KG1 (cell line): ENCODE measurements at places on chromosomes 3 and 15.

DNA sequence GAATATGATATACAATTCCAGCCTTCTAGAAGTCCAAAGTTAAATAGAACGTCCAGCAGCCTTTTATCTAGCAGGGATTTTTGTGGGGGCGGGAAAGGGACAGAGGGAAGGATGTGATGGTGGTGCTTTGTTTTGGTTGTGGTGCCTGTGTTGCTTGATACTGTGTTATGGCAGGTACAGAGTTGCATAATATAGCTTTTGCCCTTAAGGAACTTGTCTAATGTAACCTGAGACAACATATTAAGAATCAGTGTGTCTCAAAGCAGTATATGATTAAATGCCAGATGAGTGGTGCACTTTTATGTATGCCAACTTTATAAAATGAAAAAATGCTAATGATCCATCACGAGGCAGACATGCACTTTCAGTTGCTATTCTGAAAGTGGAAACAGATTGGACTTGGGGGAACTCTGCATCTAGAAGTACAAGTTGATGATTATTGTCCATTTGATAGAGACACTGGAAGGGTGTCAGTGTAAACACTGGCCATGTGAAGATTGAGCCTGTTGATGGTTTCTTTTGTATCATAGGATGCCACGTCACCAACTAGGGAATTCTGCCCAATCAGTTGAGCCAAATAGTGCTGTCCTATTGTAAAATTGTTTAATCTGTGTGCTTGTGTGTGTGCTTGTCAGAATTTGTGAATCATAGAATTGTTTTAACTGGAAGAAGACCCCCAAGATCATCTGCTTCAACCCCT is 23.0 kb downstream of the NEO1 start:
- DNase-seq, result no peak

DNA sequence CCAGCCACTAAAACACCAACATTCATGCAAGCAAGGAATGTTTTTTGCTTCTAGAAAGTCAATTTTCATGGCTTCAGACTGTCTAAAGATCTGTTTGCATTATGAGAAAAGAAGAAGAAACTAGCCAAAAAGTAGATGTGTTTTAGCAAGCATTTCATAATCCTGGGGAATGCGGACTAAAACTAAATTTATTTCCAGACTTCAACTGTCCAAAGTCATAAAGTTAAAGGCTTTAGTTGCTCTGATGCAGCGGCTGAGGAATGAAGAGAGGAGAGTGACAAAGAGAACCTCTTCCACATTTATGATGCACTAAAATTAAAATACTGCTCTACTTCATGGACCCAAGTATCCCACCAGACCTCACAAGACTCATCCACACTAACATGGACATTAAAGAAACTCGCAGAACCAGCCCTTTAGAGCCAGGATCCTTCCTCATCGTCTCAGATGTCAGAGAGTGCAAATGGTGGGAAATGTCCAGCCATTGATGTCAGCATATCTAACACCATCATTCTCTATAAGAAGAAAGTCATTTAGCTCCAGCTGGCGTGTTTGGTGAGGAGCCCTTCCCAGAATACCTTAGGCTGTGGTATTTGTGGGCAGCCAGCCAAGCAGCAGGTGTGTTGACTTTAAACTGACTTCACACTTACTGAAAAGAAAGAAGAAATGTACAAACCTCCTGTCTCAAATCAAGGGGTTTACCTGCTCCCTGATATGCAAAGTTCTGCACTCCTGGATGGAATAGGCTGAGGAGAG is 17.4 kb downstream of the FYCO1 start:
- DNase-seq, result no peak

DNA sequence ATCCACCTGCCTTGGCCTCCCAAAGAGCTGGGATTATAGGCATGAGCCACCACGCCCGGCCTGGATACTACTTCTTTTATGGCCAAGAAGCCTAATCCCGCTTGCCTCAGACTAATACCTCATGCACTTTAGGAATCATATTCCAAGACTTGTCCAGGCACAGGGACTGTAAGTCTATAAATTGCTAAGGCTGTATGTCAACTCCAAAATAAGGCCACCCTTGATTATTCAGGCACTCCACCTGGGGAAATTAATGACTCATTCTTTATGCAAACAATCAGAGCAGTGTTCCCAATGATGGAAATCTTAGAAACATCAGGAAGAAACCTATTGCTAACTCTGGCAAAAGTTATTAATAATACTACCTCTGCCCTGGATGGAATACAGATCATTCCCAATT is 98.4 kb downstream of the ERC2 start:
- no peak for DNase-seq

DNA sequence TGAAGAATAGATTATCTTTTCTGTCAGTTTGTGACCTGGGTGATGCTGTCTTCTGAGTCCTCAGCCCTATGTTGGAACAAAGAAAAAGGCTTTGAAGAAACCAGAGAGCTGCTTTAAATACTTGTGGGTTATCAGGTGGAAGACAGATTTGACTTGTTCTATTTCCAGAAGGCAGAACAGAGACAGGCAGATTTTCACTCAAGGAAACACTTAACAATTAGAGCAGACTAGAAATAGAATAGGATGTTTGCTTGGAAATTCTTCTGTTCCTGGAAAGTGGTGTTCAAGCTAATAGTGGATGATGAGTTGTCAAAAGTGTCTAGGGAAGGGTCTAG is 219.4 kb downstream of the UBE2E2 start:
- no peak for DNase-seq

GRCh38 chr15:58710701-58711100 is 38.8 kb downstream of the ADAM10 start:
- DNase-seq, result no peak

DNA sequence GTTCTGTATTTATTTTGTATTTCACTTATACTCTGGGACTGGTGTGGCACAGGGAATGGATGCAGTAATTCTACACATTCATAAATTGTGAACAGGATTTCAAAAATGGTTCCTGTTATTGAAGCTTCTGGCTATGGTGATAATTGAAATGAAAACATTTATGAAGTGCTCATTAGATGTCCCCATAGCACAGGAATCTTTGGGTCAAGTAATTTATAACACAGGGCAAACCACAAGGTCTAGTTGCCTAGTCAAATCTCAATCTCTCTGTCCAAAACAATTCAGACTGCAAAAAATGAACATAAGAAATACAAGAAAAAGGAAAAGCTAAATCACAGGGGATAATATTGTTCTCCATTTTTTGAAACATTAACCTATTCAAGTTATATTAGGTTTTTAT is 117.5 kb upstream of the PTPRG start:
- no peak for DNase-seq

- no peak for DNase-seq
Observed at GRCh38 chr3:105593315-105593714, 226.6 kb downstream of the ALCAM start.

DNA sequence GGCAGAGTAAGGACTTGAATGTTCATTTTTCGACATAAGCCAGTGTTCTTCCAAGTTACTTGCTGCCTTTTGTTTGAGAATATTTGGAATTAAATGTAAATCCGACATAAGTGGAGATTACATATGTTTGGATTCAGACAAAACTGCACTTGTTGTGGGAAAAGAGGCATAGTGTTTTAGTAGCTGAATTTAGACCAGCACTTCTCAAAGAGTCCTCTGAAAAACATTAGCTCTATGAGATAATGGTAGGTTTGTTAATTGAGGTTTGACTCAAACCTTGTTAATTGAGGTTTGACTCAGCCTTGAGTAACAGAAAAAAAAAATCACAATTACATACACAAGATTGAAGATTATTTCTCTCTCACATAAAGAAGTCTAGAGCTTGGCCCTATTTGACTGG is 132.5 kb downstream of the NSUN3 start:
- DNase-seq, result no peak

DNA sequence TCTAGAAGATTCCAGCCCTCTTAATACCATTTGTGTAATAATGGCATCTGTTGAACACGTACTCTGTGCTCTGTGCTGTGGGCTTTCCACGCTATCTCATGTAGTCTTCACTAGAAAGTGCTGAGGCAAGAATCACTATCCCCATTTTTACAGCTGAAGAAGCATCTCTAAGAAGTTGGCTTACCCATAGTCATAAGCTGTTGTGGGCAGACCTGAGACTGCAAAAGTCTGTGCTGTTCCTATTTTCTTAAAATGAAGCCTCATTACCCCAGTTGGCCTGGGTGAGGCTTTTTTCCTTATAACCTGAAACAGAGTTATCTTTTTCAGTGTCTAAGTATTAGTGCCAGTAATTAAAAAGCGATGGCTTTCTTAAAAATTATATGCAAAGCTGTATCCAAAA is 58.5 kb downstream of the ERC2 start:
- DNase-seq, result no peak

DNA sequence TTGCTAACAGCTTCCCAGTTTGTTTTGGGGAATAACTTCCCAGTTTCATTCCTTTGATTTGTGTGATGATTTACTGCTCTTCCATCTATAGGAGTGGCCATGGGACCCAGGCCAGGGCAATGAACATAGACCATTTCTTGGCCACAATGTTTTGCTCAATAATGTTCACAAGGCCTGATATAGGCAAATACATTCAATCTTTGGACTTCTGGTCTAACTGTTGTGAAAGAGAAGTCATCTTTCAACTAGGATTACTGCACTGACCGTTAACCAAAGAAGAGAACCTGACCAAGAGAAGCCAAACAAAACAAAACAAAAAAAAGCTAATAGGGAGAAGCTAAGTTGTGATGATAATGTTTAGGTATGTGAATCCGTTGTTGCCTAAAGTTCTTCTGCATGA is 221.8 kb upstream of the SUCLG2 start:
- DNase-seq, result no peak

DNA sequence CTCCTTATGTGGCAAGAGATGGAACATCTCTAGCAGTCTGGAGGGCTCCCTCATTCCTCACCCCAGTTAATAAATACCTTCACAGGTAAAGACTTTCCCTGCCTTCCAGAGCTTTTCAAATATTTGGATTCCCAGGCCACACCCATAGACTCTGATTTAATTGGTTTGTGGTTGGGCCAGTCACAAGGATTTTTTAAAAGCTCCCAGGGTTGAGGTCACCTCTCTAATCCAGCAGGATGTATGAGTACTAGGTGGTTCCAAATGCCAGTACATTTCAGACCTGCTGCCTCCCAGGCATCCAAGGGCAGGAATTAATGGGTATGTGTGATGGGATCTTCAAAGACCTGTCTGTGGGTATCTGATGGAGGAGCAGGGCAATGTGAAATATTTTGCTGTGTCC is 312.8 kb downstream of the CLSTN2 start:
- DNase-seq, result no peak

DNA sequence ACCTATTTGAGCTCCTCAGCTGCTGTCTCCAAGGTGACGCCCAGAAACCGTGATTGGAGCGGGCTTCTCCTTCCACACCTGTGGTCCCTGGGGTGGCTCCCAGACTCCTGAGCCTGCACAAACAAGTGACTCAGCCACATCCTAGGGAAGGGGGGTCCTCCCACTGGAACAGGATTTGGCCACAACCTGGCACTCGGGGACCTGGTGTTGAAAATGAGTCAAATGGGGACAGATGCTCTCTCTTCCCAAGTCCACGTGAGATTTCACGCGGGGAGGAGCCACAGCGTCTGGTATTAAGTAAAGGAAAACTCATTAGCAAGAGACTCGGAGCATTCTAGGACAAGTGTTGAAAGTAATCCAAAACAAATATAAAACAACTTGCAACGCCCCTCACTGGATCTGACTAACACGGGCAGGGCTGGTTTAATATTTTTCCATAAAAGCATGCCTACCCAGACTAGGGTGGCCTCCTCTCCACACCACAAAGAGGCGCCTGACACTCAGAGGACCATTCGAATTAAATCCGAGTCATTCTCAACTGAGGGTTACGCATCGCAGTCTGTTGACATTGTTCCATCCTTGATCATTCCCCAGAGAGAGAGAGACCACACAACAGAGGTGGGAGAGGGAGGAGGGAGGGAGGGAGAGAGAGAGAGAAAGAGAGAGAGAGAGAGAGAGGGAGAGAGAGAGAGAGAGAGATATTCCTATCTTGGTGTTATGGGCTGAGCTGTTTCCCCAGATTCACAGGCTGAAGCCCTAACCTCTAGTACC is 74.4 kb downstream of the MGLL start:
- DNase-seq, result no peak

GRCh38 chr3:87780811-87781210 is 278.0 kb downstream of the CGGBP1 start:
- no peak for DNase-seq

DNA sequence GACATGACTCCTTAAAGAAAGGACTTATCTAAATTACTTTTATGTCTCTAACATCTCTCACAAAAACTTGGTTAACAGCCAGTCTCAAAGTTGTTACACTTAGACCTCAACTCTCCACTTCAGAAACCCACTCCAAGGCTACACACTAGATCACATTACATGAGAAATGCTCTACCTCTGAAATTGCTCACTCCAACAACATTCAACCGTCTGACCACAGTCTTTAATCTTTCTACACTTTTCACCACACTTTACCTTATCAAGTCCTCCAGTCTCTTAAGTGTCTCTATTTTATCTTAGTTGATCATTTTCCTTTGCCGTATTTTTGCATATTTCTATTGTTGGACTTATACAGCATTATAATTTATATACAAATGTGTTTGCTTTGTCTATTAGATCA is 5.8 kb downstream of the SLC12A6 start:
- no peak for DNase-seq

DNA sequence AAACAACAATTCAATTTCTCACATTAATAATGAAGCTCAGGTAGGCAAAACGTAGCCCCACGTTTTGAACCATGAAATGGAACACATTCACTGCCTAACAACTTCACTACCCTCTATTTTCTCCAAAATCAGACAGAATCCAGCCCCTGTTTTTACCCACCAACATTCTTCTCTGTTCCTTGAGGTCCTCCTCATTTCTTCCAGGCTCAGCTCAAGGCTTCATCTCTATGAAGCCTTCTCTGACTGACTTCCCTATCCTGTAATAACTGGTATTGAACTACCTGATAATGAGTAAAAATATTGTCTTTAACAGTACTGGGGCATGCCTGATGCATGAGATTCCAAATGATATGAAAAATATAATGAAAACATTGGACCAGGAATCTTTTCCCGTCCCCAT is 2.2 kb downstream of the TFRC start:
- DNase-seq, result no peak

DNA sequence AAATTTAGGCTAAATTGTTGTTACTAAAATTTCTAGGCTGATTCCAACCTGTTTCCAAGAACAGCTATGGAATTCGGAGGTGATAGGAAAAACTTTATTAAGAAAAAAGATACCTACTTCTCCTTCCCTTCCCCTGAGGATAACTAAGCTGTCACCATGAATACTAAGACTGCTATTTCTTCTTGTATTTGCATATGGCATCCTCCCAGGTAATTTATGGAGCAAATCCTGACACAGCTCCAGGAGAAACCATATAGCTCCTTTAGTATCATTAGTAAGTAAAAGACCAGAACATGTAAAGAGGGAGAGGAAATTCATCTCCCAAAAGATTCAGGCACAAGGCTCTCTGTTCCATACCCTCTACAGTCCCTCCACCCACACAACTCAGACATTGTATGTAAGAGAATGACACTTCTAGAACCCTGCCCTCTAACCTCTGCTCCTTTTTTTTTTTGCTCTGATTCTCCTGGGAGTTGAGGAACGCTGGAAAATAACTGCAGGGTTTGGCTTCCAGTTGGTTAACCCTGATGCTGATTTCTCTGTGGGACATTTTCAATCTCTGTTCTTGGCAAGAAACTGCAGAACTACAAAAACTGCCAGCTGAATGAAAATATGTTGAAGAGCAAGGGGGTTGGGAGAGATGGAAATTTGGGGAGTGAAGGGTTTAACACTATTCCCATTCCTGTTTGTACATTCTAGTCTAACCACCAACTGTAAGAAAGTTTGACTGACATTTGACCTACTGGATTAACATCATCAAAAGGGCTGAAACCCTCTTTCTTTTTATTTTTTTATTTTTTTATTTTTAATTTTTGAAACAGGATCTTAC is 14.2 kb upstream of the MAGI1 start:
- no peak for DNase-seq

GRCh38 chr3:156862338-156862737 is 36.2 kb downstream of the LEKR1 start:
- no peak for DNase-seq
